Ecto neural progenitor cell (in vitro differentiated cells): ENCODE measurements at places on chromosomes 5 and 9.

GRCh38 chr9:132957805-132958204, 13.4 kb upstream of the TSC1 start:
- DNase-seq = no peak

- no peak for DNase-seq
Observed at GRCh38 chr5:171307789-171308452, 1.1 kb upstream of the TLX3 start.

DNA sequence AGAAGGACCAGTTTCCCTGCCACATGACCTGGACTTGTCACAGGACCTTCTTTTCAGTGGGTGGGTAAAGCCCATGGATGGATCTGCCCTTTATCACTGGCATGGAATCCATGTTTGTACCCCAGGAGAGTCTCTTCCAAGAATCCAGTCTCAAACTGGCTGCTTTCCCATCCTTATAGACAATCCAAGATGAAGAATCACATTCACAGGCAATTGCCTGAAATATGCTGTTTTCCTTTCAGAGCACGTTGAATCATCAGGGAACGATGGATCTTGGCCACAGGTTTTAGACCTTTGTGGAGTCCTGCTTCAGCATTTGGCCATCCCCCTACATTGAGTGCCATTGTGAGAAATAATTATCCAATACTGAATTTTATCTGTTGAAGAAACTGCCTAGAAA, 319.8 kb downstream of the ASTN2 start:
- no peak for DNase-seq

GRCh38 chr5:90402521-90403255, 6.9 kb downstream of the CETN3 start:
- DNase-seq = no peak

DNA sequence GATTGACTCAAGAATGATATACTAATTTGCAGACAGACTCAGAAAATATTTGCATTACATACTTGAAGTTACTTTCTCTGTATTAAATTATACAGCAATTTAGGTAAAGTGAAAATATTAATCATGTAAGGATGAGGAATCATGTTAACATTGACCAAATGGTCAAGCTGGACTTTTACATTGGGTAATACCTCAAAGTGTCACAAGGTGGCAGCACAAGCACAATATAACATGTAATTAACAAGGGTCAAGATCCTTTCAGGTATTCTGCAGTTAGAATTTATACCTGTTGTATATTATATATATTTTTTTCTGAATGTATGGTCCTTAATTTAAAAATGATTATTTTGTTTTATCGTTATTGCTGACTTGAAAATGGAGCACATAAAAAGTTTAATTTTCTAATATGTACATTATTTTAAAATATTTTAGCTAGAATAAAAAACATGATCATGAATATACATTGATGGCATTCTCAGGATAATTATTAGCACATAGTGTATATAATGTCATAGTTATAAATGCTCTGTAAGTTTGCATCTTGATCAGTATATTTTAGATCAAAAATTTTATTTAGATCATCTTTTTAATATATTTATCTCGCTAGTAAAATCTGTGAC, 8.6 kb downstream of the HAPLN1 start:
- DNase-seq = no peak

- DNase-seq = no peak
Observed at GRCh38 chr9:126411225-126411947, 84.8 kb downstream of the MVB12B start.

- no peak for DNase-seq
Observed at GRCh38 chr9:77158772-77159513, 18.4 kb upstream of the VPS13A start.

DNA sequence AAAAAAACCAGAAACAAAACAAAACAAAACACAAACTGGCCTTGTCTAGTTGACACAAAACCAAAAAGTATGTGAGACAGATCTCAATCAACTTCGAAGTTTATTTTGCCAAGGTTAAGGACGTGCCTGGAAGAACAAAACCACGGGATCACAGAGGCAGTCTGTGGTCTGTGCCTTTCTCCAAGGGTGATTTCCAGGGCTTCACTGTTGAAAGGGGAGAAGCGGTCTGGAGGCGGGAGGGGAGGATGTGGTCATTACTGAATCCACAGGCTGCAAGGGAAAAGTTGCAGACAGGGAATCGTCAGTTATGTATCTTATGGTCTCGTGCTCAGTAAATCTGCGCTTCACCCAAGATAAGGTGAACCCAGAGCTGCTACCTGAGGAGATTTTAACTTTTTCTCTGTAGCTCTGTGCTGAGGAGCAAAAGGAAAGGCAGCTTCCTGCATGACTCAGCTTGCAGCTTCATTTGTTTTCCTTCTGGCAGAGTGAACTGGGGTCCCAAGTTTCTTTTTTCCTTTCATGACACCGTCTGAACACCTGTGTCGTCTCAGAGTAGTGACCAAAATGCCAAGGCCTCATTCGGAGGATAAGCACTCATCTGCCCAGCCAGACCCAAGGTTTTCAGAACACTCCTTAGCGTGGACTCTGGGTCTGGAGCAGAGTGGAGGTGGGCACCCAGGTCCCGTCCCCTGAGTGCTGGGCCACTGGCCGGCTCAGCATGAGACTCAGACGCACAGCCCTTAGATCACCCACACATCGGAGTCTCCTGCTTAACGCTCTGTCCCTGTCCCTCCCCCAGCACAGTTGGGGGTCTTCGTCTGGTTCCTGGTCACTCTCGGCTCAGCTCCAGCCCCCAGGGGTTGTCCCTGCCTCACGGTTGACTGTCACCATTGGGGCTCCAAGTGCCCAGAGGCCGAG, 25.9 kb downstream of the ROPN1L start:
- no peak for DNase-seq

GRCh38 chr9:13351778-13352386, 72.4 kb upstream of the MPDZ start:
- DNase-seq = no peak

- DNase-seq = no peak
Observed at GRCh38 chr9:436482-436881, 221.8 kb downstream of the DOCK8 start.

DNA sequence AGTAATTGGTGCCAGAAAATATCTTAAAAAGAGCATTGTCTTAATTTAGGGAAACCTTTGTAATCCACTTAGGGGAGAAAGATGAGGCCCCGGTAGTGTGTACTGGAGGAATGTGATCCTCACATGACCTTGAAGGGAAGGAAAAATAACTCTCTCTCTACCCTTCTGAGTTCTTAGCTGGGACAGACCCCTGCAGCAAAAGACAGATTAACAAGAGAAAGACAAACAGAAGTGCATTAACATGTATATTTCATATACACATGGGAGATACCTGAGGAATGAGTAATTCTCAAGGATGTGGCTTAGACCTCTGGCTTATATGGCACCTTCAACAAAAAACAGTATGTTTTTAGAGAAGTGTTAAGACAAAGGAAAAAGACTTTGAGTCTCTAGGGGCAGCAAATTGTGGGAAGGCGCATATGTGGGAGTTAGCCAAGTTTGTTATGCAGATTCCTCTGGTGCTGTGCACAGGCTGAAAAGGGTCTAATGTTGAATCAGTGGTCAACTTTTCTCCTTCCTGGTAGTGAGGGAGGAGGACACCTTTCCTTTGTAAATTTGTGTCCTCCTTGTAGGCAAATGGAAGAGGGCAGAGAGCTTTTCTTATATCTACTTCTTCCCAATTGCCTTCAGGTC, 138.8 kb downstream of the LRRC70 start:
- DNase-seq = no peak

- no peak for DNase-seq
Observed at GRCh38 chr9:78291240-78291925, 5.5 kb upstream of the PSAT1 start.

DNA sequence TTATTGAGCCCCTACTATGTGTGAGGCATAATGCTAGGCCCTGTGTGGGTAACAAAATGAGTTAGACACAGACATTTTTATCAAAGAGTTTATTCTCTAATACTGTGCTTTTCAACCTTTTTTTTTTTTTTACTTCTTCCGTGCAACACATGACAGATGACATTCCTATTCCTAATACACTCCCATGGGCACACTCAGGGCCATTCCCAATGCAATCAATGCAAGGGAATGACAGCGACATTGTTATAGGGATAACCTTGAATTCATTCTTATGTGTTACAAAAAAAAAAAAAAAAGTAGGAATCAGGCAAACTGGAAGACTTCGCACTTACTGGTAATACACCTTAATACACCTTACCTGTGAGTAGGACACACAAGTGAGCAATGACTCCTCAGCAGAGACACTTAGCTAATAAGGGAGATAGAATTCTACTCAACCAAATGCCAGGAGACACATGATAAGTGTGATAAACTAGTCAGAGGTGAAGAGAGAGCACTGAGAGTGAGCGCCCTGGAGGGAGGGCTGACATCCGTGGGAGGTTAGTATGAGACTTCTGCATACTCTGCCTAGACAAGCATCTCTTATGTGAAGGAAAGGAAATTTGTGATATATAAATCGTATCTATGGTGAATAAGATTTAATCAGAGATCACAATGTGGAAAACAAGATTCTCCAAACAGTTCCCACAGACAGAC, 21.0 kb upstream of the ARSB start:
- no peak for DNase-seq
